Mesothelial cell of epicardium (in vitro differentiated cells): ENCODE measurements at places on chromosomes 5 and 9.
A peak's percentile ranks its signal among the peaks of the same experiment; 100 is the strongest.

DNA sequence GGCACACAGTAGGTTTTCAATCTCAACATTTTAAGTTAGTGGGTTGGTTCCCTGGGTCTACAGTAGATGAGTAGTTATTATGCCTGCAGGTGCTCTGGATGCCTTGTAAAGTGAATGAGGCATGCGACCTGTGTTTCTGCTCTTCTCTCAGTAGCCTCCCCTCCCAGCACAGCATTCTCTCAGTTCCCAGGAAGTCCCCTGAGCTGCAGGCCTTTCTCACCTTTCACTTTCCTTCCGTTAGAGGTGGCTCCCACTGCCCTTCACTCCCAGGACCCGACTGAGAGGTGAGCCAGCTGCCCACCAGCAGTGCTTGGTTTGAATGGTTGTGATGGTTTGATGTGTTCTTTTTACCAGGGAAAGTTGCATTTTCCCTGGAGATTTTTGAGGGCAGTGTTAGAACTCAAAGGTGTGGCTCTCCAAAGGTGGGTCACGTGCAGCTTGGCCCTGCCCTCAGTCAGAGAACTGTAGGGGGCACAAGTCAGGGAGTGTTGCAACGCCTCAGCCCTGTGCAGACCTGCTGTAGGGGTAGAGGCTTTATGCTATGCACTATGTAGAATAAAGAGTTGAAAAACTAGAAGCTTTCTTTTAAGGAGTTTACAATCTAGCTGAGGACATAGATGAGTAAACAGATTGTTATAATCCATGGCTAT lies 173.8 kb downstream of the NTRK2 start:
- no peak for DNase-seq

DNA sequence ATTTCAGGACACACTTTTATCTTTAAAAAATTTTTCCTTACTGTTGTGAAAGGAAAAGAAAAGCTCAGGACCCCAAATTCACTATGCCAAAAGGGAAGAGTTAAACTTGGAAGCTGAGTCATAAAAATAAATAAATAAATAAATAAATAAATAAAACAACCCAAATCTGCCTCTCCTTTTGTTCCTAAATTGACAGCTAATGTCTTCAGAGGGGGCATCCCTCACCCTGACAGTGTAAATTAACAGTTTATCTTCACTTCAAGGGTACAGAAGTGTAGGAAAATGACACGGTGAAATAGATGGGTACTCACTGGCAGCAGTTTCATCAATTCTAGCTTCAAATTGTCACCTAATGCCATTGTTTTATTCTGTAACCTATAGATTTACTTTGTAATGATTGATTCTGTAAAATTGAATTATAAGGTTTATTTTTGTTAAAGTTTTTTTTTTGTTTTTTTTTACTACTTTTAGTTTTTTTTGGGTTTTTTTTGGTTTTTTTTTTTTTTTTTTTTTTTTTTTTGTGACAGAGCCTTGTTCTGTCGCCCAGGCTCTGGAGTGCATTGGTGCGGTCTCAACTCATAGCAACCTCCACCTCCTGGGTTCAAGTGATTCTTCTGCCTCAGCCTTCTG lies 18.5 kb upstream of the ANXA1 start:
- DNase-seq, result no peak

- no peak for DNase-seq
Measured at GRCh38 chr5:65290677-65291076, 191.0 kb downstream of the ADAMTS6 start.

GRCh38 chr5:175579742-175580432 lies 78.0 kb upstream of the HRH2 start:
- no peak for DNase-seq

DNA sequence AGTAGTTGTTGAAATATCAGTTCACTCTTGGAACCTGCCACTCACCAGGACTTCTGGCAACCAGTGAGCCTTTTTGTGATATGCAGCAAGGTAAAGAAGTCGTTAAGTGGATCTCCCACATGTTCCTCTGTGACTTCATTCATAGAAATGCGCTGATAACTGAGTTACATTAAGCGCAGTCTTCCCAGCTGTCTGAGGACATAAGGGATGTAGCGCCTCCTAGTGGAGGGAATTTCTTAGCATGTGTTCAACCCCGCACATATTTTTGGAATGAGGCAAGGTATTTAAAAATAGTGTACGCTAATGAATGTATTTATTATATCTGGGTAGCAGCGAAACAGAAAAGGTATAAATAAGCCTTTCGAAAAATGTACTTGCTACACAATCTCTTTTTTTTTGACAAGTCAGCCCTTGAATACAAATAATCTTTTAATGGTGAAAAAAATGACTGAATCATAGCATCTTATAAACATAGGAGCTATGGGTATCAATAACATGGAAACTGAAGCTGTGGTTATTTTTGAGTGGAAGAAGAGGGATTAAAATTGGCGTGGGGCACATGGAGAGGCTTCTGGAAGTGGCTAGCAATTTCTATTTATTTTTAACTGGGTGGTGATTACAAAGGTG lies 38.0 kb downstream of the PALM2AKAP2 start:
- peak; percentile 80 for DNase-seq

DNA sequence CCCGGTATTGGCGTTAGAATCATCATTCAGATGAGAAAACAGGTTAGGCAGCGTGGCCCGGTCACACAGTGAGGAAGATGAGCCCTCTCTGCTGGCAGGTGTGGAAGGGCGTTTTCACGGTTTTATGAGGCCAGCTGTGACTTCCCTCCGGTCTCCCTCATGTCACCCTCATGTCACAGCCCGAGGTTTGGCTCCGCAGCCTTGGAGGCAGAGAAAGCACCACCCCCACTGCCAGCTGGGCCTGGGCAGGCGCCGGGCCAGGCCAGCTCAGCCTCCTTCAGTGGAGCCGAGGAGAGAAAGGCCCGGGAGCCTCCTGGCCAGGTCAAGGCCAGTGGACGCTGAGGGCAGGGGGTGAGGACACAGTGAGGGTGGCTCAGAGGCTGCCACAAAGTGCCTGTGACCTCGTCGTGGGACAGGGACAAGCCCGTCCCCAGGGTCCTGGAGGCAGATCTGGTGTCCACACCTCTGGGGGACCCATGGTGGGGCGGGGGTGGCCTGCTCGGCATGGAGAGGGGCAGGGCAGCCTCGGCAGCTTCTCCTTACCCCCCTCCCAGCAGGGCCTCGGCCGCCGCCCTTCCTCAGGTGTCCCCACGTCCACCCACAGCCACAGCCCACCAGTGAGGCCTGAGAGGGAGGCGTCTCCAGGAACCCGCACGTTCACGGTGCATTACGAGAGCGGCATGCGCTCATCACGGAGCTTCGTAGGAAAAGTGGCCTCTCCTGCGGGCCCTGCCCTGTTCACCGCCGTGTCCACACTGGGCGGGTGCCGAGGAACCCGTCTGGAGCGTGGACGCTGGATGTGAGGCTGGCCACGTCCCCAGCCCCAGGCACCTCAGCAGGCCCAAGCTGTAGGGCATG lies 32.2 kb downstream of the EXD3 start:
- no peak for DNase-seq

DNA sequence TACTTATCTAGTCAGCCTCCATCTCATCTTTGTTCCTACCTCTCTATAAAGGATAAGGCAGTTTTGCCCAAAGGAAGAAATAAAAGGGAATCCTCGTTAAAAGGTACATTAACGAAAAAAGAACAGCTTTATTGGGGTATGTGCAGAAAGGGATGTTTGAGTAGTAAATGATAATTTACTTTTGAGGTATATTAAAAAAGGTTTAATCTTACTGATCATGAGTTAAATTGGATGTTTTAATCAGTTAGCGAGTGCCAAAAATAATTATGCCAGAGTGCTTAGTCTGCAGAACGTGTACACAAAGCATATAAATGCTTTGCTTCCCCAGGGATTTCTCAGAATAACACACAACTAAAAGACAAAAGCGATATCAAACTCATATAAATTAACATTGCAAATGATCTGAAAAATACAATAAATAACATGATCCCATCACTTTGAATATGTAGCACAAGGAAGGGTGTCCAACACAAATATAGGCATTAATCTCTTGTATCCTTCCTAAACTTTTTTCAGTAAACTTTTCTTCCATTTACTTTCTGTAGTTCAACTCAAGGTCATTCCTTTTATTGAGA lies 865.0 kb downstream of the NR2F1-AS1 start:
- DNase-seq, result no peak

DNA sequence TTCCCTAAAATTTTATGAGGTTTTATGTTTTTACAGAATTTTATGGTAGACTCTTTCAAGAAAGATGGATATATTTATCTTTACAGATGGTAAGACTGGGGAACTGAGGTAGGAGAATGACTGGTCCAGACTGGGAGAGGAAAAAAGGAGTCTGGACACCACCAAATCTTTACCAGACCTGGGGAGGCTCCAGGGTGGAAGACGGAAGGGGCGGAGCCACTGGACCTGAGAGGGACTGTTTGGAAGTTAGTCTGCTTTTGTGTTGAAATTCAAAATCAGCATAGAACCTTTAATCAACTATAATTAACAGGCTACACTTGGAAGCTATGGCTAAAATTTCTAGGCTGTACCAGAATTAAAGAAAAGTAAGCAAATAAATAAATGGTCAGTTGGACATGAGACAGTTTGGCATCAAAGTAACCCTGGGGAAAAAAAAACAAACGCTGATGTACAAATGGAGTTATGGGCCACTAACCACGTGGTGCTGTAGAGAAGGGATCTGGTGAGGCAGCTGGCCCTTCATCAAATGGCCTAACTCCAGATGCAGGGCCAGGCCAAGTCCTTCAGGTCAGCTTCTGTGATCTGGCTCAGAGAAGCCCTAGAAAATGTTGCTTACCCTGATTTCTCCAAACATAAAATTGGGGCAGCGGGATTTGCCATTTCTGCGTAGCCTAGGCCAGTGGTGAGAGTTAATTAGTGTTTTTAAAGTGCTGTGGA lies 155.1 kb downstream of the ARSB start:
- DNase-seq, result no peak
